ENCODE measurements at places on chromosomes 3 and 15. TPM values are rescaled to one million over a fixed set of nuclear protein-coding genes. Genes with fewer than 3 reads are reported as not detected.
A peak's percentile ranks its signal among the peaks of the same experiment; 100 is the strongest.

The LRRN1 gene
- total RNA-seq: 2.5 TPM

The TOP2B gene
- 109 TPM for total RNA-seq

The CATSPER2 gene
- 12.3 TPM for total RNA-seq

GRCh38 chr3:126053949-126054569 is 29.9 kb downstream of the SLC41A3 start:
- DNase-seq: no peak
- no peaks in the 10 kb centered on the region for H3K36me3 ChIP-seq
- H3K4me1 ChIP-seq: no peaks in the 10 kb centered on the region
- no peaks in the 10 kb centered on the region for H3K27me3 ChIP-seq
- H3K4me3 ChIP-seq: no peak overlapping the region
- H3K27ac ChIP-seq: no peak overlapping the region

DNA sequence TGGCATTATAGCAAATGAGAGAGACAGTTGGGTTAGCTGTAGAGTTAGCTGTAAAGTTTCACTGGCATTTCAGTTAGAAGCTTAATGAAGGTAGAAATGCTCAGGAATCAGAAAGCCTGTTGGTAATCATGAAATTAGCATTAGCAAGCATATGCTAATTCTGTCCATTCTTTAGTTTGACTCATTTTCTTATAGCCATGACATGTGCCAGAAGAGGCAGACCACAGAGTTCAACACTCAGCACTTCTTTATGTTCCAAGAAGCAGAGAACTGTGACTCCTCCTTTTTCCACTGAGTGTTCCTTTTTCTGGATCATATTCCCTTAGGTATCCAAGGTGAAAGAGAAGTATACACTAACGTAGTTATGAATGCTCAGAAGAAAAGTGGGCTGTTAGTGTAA is 276.2 kb upstream of the SGO1 start:
- no peak overlapping the region for H3K27ac ChIP-seq
- no peak for DNase-seq
- no peak overlapping the region for H3K4me3 ChIP-seq
- no peaks in the 10 kb centered on the region for H3K4me1 ChIP-seq

DNA sequence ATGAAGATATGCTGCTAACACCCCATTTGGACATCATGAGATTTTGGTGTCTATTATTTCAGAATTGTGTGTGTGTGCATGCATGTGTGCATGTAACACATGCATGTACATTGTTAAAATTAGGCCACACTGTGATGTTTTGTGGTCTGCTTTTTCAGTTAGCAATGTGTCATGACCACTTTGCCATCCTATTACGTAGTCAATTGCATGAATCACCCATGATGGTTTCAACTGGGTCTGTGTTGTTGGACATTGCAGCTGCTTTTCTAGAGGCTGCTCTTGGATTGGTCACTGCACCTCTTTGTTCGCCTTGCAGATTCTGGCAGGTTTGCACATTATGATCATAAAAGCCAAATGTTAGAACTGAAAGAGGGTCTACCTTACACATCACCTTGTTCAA is 101.0 kb upstream of the THBS1 start:
- no peaks in the 10 kb centered on the region for H3K4me1 ChIP-seq
- H3K27me3 ChIP-seq: no peaks in the 10 kb centered on the region
- no peak overlapping the region for H3K27ac ChIP-seq

GRCh38 chr15:101378171-101378755 is 83.2 kb upstream of the SNRPA1 start:
- no peak for DNase-seq
- no peaks in the 10 kb centered on the region for H3K36me3 ChIP-seq
- H3K27me3 ChIP-seq: no peaks in the 10 kb centered on the region

- H3K27ac ChIP-seq: no peak overlapping the region
- no peak overlapping the region for H3K4me3 ChIP-seq
- no peaks in the 10 kb centered on the region for H3K27me3 ChIP-seq
- DNase-seq: no peak
- peaks cover 4% of the 10 kb centered on the region for H3K36me3 ChIP-seq
- no peaks in the 10 kb centered on the region for H3K4me1 ChIP-seq
Observed at GRCh38 chr3:52544937-52545336, 8.5 kb downstream of the UQCC5 start.

DNA sequence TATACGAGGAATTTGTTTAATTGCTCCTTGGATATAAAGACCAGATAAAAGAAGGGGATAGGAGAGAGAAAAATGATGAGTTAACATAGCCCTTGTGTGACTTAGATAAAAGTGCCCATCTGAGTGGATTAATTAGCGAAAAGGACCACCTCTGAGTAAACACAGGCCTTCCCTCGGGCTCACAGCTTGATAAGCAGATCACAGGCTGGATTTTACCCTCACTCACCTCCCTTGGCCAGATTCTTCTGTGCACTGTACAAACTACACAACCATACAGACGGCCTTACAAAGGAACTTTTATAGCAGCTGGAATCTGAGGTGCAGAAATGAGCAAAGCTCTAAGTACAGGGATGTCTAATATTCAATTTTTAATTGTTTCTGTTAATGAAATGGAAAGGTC is 112.4 kb upstream of the STT3B start:
- no peak for DNase-seq
- no peaks in the 10 kb centered on the region for H3K36me3 ChIP-seq
- H3K27me3 ChIP-seq: no peaks in the 10 kb centered on the region
- H3K4me3 ChIP-seq: no peak overlapping the region
- peaks cover 9% of the 10 kb centered on the region for H3K4me1 ChIP-seq

GRCh38 chr3:49674497-49674983 is 389 bp downstream of the APEH start:
- H3K4me3 ChIP-seq: peak overlapping the region; percentile 79
- H3K4me1 ChIP-seq: peaks cover 16% of the 10 kb centered on the region
- H3K36me3 ChIP-seq: peaks cover 9% of the 10 kb centered on the region

- peak overlapping the region; percentile 3 for H3K4me3 ChIP-seq
- DNase-seq: no peak
- peaks cover 58% of the 10 kb centered on the region for H3K4me1 ChIP-seq
- no peaks in the 10 kb centered on the region for H3K36me3 ChIP-seq
Observed at GRCh38 chr3:56928379-56929068, 126.8 kb upstream of the ARHGEF3 start.

- H3K4me3 ChIP-seq: no peak overlapping the region
- no peak for DNase-seq
- H3K36me3 ChIP-seq: no peaks in the 10 kb centered on the region
Observed at GRCh38 chr15:42133886-42134502, 22.4 kb downstream of the PLA2G4F start.

- no peaks in the 10 kb centered on the region for H3K36me3 ChIP-seq
- no peak for DNase-seq
- H3K4me3 ChIP-seq: no peak overlapping the region
Observed at GRCh38 chr3:179421500-179421899, 29.8 kb downstream of the GNB4 start.

DNA sequence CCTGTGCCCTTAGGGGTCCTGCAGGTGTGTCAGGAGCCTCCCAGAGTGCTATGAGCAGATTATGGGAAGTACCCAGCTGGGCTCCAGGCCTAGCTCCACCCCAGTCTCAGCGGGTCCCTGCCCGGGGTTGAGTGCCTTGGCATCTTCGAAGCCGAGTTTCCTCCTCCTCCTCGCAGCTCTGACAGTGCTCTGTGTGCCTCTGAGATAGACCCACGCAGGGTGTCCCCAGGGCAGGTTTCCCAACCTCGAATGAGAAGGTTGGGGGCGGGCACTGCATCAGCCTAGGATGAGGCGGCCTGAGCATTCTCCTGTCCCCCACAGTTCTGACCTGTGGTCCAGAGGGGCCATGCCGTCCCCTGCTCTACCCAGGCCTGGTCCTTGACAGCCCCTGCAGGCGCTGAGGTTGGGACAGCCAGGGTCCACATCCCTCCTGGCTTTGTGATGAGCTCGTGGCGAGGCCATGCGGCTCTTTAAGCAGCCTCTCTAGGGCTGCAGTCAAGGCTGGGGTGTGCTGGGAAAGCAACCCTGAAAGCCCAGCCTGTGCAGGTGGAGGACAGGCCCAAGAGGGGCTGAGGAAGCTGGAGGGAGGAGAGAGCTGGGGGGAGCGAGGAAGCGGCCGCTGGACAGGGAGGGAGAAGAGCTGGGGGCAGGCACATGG is 20.2 kb upstream of the SKOR1 start:
- H3K36me3 ChIP-seq: peaks cover 22% of the 10 kb centered on the region
- no peak for DNase-seq
- H3K4me1 ChIP-seq: no peaks in the 10 kb centered on the region
- no peaks in the 10 kb centered on the region for H3K27me3 ChIP-seq
- H3K27ac ChIP-seq: no peak overlapping the region

DNA sequence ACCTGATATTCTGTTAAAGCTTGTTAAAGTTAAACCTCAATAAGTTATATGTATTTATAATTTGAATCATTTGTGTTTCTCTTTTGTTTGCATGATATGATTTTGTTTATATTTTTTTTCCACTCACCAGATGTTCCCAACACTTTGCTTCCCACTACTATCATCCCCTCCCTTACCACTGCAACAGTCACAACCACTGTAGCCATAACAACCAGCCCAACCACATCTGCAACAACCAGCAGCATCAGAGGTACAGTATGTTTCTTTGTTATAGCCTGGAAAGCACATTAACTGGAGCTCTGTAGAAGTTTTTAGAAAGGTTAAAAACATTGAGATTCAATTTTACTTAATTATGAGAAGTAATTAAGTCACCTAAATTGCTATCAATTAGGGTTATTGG is 1011.9 kb downstream of the VGLL3 start:
- DNase-seq: no peak
- no peak overlapping the region for H3K27ac ChIP-seq
- no peaks in the 10 kb centered on the region for H3K36me3 ChIP-seq

GRCh38 chr3:131314318-131314717 is 67.3 kb upstream of the NUDT16 start:
- no peaks in the 10 kb centered on the region for H3K27me3 ChIP-seq
- H3K4me3 ChIP-seq: no peak overlapping the region
- no peak overlapping the region for H3K27ac ChIP-seq

- peak overlapping the region; percentile 83 for H3K4me3 ChIP-seq
- DNase-seq: peak; percentile 58
- peaks cover 43% of the 10 kb centered on the region for H3K4me1 ChIP-seq
- H3K27ac ChIP-seq: peak overlapping the region; percentile 92
- no peaks in the 10 kb centered on the region for H3K27me3 ChIP-seq
Observed at GRCh38 chr3:50336452-50337174, 4.0 kb downstream of the RASSF1 start.

GRCh38 chr3:39541917-39542329 is 74.4 kb downstream of the MOBP start:
- H3K27me3 ChIP-seq: no peaks in the 10 kb centered on the region
- H3K4me3 ChIP-seq: no peak overlapping the region
- no peaks in the 10 kb centered on the region for H3K4me1 ChIP-seq

DNA sequence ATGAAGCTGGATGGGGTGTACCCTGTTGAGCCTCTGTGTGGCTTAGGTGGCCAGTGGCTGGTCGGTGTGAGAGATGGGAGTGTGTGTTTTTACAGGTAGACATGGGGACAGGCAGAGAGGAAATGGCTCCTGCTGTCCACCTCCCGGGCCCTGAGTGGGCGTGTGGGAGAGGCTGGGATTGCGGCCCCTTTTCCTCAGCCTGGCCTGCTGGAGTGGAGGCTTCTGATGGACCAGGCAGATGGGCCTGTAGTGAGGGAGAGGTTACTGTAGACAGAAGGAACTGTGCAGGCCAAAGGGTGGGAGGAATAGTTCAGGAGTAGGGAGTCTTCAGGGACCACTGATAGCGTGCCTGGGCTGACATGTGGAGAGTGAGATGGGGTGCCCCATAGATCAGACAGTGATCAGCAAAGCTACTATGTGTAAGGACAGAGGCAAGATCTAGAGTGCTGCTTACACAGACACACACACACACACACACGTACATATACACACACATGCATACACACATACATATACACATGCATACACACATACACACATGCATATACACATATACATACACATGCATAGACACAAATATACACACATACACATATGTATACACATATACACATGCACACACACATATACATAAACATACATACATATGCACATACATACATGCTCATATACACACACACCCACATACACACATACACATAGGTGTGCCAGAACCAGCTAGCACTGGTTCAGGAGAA is 26.4 kb downstream of the ACAA1 start:
- no peaks in the 10 kb centered on the region for H3K27me3 ChIP-seq
- H3K36me3 ChIP-seq: no peaks in the 10 kb centered on the region
- H3K4me3 ChIP-seq: no peak overlapping the region

GRCh38 chr3:195752066-195752465 is 31.3 kb downstream of the MUC20 start:
- H3K4me3 ChIP-seq: no peak overlapping the region
- H3K36me3 ChIP-seq: no peaks in the 10 kb centered on the region
- peaks cover 7% of the 10 kb centered on the region for H3K4me1 ChIP-seq
- no peaks in the 10 kb centered on the region for H3K27me3 ChIP-seq
- DNase-seq: no peak

- H3K36me3 ChIP-seq: no peaks in the 10 kb centered on the region
- H3K4me3 ChIP-seq: no peak overlapping the region
- no peaks in the 10 kb centered on the region for H3K27me3 ChIP-seq
- no peak overlapping the region for H3K27ac ChIP-seq
Observed at GRCh38 chr3:75262661-75263060, 401.5 kb upstream of the FRG2C start.

DNA sequence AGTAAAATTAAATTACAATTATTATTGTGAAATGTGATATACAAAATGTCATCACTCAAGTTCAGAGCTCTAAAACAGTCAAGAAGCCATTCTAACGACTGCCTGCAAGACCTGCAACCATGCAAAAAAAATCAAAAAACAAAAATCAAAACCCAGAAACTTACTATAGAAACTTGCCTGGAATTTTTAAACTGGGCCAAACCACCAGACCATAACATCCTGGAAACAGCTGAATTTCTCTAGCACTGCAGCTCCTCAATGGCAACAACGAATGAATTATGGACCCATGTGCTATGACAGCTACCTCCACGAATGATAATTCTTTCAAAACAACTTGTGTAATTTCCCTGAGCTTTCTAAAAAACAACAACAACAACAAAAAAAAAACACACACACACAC is 130.0 kb upstream of the KCNMB2 start:
- H3K4me1 ChIP-seq: no peaks in the 10 kb centered on the region
- H3K27ac ChIP-seq: no peak overlapping the region

GRCh38 chr3:118766306-118766669 is 268.4 kb downstream of the IGSF11 start:
- no peaks in the 10 kb centered on the region for H3K36me3 ChIP-seq
- no peak overlapping the region for H3K4me3 ChIP-seq
- no peak for DNase-seq
- H3K27me3 ChIP-seq: no peaks in the 10 kb centered on the region
- H3K4me1 ChIP-seq: no peaks in the 10 kb centered on the region
- no peak overlapping the region for H3K27ac ChIP-seq

Data from naive thymus-derived CD4-positive, alpha-beta T cell (primary cell).